Hepatocyte (in vitro differentiated cells): ENCODE measurements at places on chromosomes 5 and 9.
A peak's percentile ranks its signal among the peaks of the same experiment; 100 is the strongest.

DNA sequence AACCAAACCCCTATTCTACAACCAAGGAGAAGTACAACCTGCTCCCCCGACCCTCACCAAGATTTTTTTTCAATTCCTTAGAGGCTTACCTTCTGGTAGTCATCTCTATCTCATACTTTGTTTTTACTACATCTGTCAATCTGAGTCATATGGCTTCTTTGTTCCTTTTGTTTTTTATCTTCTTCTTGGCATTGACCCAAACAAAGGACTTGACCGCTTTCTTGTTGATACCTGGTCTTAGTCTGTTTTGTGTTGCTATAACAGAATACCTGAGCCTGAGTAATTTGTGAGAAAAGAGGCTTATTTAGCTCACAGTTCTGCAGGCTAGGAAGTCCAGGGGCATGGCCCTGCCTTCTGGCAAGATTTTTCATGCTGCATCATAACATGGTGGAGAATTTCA, 352.7 kb downstream of the MLLT3 start:
- no peak overlapping the region for H3K4me3 ChIP-seq
- DNase-seq = no peak

GRCh38 chr5:95919658-95920057, 42.0 kb downstream of the ELL2 start:
- no peaks in the 10 kb centered on the region for H3K36me3 ChIP-seq
- DNase-seq = no peak
- no peak overlapping the region for H3K4me3 ChIP-seq
- no peaks in the 10 kb centered on the region for H3K27me3 ChIP-seq

GRCh38 chr5:127863610-127864395, 160.6 kb downstream of the CCDC192 start:
- H3K36me3 ChIP-seq = no peaks in the 10 kb centered on the region
- H3K4me1 ChIP-seq = peaks cover 3% of the 10 kb centered on the region
- H3K27me3 ChIP-seq = peaks cover 12% of the 10 kb centered on the region
- H3K27ac ChIP-seq = no peak overlapping the region
- no peak for DNase-seq

DNA sequence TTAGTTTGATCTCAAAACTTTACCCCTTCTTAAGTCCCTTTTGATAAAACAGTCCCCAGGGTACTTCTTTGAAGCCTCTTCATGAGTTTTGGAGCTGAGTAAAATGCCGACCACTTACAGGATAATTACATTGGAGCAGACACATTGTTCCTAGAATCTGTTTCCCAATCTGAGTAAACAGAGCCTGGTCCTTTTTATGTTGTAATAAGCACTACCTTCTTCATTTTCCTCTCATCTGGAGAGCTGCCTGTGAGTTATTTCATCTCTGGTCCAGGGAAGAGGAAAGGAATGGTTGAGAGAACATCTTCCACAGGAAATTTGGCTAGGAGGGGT, 26.3 kb upstream of the GALNT10 start:
- no peak overlapping the region for H3K27ac ChIP-seq
- H3K4me1 ChIP-seq = peaks cover 10% of the 10 kb centered on the region
- no peaks in the 10 kb centered on the region for H3K36me3 ChIP-seq
- H3K27me3 ChIP-seq = peaks cover 4% of the 10 kb centered on the region
- H3K4me3 ChIP-seq = no peak overlapping the region

DNA sequence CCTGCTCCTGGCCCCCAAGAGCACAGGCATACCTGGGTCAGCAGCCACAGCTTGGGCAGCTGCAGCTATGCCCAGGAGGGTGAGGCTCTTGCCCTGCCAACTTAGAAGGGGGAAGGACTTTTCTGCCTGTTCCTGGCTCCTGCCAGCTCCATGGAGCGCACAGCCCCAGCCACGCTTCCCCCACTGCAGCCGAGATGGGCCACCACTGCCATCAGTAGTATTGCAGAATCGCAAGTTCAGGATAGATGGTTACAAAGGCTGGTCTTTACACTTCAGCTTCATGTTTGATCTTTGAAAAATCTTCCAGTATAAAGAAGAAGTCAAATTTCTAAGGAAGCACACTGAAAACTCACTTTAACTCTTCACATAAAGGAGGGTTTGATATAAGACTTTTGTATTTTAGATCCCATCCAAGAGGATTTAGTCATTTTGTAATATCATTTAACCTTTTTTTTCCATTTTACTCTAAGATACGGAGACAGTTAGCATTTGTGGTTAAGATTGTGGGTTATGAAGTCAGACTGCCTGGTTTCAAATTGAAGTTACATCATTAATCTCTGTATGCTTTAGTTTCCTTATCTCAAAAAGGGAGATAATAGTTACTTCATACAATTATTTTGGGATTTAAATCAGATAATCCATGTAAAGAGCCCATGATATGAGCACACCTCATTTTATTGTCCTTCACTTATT, 81.8 kb downstream of the NLN start:
- no peak overlapping the region for H3K4me3 ChIP-seq
- H3K4me1 ChIP-seq = no peaks in the 10 kb centered on the region
- H3K27me3 ChIP-seq = no peaks in the 10 kb centered on the region
- H3K36me3 ChIP-seq = no peaks in the 10 kb centered on the region
- no peak overlapping the region for H3K27ac ChIP-seq
- no peak for DNase-seq

- no peak for DNase-seq
- peaks cover 5% of the 10 kb centered on the region for H3K4me1 ChIP-seq
- H3K27me3 ChIP-seq = no peaks in the 10 kb centered on the region
Observed at GRCh38 chr9:133932633-133933032, 59.5 kb downstream of the VAV2 start.

DNA sequence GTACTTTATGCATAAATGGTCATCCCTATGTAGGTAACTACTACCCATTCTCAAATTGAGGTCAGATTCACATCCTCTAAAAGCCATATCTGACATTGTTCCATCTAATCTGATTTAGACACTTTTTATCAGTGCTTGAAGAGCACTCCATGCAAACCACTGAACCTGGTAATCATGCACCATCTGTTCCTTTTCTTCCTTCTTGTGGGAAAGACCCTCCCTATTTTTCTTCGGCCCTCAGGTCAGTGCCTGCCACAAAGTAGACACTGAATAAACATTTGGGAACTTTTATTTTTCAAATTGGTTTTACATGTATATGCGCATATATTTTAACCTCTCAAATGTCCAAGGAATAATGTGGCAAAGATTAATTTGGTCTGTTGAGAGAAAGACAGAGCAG, 26.0 kb upstream of the PDE4D start:
- no peak for DNase-seq
- H3K36me3 ChIP-seq = no peaks in the 10 kb centered on the region
- no peaks in the 10 kb centered on the region for H3K27me3 ChIP-seq
- no peak overlapping the region for H3K4me3 ChIP-seq
- no peak overlapping the region for H3K27ac ChIP-seq

DNA sequence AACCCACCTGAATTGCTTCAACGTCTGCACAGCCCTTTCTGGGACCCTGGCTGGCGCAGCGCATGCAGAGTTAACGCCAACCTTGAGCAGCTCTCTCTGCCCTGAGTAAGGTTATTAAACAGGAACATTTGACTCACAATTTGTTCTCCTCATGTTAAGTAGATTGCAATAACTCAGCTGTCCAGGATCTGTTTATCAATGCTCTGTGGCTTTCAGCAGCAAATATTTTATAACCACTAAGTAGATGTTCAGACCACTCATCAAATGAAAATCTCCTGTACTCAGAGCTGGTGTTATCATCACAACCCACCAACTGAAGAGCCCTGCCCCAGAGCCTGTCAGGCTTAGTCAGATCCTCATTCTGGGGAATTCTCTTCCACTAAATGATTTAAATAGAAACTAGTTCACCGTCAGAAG, 403.0 kb downstream of the ZNF608 start:
- H3K4me3 ChIP-seq = no peak overlapping the region
- H3K36me3 ChIP-seq = no peaks in the 10 kb centered on the region
- peak overlapping the region; percentile 5 for H3K27ac ChIP-seq
- no peaks in the 10 kb centered on the region for H3K27me3 ChIP-seq

DNA sequence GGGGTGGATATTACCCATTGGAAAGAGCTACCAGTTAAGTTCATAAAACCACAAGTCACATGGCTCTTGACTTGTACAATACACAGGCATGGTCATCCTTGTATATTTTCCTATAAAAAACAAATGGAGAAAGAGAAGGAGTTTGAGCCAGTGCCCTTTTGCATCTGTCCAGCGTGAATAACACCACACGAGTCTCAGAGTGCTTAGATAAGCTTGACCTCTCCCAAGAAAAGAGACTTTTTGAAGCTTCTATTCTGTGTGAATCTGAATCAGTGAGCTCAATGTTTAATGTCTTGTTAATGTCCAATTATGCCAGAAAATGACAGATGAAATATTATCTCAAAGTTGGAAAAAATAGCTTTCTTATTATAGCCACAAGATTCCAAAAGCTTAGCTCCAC, 30.9 kb upstream of the LPAR1 start:
- H3K4me3 ChIP-seq = no peak overlapping the region
- peak overlapping the region; percentile 87 for H3K27ac ChIP-seq
- no peaks in the 10 kb centered on the region for H3K4me1 ChIP-seq
- no peak for DNase-seq
- no peaks in the 10 kb centered on the region for H3K36me3 ChIP-seq
